Uterus (tissue), 4 donors: ENCODE measurements at places on chromosomes 7 and 10. TPM values are rescaled to one million over a fixed set of nuclear protein-coding genes. Genes with fewer than 3 reads are reported as not detected.

The PPP1R3C gene
- 55.2 TPM for total RNA-seq

The COL17A1 gene
- total RNA-seq: 2.9 TPM

The PDE1C gene
- total RNA-seq: 15.9 TPM

The TRPV5 gene
- not detected for total RNA-seq

The STAG3 gene
- not detected for total RNA-seq

The ZNF727 gene
- 4.4 TPM for total RNA-seq

The CCL24 gene
- total RNA-seq: not detected

The MYO3A gene
- not detected for total RNA-seq

The SYT15 gene
- total RNA-seq: 6.5 TPM

The SEM1 gene
- 39.2 TPM for total RNA-seq

The CFAP58 gene
- total RNA-seq: 0.29 TPM

The SPDYE2B gene
- total RNA-seq: not detected

The CFTR gene
- not detected for total RNA-seq

The TSPAN33 gene
- 3.9 TPM for total RNA-seq

The COL26A1 gene
- 0.30 TPM for total RNA-seq

The IPMK gene
- 3.8 TPM for total RNA-seq

The DKK1 gene
- total RNA-seq: not detected
